ENCODE measurements at places on chromosomes 1 and 21.

GRCh38 chr1:3135073-3135702, 66.2 kb downstream of the PRDM16 start:
- DNase-seq: no peak

- no peak for DNase-seq
Observed at GRCh38 chr1:119554183-119554582, 47.2 kb downstream of the HSD3B1 start.

DNA sequence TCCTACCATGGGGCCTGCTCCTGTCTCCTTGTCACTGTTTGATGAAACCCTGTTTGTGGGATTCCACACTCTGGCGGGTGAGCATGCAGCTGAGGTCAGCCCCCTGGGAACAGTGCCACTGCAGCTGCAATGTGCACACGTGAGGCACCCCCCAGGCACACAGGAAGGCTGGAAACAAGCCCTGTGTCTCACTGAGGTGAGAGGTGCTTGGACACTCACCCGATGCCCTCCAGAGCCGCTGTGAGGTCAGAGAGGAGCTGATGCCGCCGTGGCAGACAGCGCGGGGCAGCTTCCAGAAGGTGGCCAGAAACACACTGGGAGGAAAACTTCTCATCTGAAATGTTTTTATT, 49.7 kb downstream of the SLX9 start:
- no peak for DNase-seq

- DNase-seq: peak; percentile 78
Observed at GRCh38 chr1:23772049-23772853, 6.0 kb upstream of the PITHD1 start.

- DNase-seq: no peak
Observed at GRCh38 chr1:245441689-245442088, 286.9 kb downstream of the KIF26B start.
